Muscle of arm (tissue), 14 donors: ENCODE measurements at places on chromosomes 16 and 17.

- no peak for DNase-seq
Observed at GRCh38 chr16:25568991-25569390, 122.8 kb upstream of the HS3ST4 start.

- no peak for DNase-seq
Observed at GRCh38 chr16:11432856-11433395, 87.7 kb downstream of the RMI2 start.

GRCh38 chr16:69407702-69408323 lies 16.6 kb upstream of the CYB5B start:
- no peak for DNase-seq

DNA sequence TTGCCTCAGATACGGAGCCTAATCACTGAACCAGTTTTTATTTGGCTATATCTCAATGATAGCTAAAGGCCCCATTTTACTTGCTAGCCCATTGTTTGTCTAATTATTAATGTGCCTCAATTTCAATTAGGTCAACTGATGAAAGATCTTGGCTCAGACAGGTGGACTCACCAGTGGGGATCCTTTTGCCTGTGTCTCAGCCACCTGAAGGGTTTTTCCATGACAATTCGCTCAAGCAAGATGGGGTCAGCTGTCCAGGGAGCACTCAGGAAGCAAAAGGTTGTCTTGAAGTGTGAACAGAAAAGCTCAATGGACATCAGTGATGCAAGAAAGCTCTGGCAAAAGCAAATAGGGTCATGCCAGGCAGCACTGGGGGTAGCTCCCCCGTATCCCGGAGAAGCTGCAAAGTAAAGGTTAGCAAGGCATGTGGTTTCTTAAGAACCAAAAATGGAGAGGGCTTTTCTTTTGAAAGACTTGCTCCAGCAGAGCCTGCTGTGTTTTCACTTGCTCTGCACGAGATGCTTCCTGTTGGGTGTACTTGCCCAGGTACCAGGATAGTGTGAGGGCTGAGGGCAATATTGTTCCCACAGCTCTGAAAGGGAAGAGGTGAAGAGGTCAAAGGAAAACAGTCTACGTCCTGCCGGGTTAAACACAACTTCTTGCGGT lies 541.2 kb upstream of the CDH5 start:
- DNase-seq = no peak

DNA sequence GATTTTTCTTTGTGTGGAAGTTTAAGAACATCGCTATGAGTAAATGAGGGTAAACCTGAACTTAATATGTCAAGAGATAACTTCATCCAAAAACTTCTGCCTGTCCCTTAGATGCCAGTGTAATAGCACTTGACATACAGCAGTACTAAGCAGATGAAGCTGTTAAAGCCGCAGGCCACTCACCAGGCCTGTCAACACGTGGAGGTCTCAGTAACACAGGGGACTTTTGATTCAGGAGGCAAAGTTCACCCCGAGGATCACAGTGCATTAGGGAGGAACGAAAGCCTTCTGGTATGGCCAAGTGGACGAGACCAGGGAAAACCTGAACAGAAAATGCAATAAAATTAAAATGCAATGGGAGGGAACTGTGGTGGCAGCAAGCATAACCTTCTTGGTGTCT lies 235.7 kb downstream of the CHD9NB start:
- DNase-seq = no peak

DNA sequence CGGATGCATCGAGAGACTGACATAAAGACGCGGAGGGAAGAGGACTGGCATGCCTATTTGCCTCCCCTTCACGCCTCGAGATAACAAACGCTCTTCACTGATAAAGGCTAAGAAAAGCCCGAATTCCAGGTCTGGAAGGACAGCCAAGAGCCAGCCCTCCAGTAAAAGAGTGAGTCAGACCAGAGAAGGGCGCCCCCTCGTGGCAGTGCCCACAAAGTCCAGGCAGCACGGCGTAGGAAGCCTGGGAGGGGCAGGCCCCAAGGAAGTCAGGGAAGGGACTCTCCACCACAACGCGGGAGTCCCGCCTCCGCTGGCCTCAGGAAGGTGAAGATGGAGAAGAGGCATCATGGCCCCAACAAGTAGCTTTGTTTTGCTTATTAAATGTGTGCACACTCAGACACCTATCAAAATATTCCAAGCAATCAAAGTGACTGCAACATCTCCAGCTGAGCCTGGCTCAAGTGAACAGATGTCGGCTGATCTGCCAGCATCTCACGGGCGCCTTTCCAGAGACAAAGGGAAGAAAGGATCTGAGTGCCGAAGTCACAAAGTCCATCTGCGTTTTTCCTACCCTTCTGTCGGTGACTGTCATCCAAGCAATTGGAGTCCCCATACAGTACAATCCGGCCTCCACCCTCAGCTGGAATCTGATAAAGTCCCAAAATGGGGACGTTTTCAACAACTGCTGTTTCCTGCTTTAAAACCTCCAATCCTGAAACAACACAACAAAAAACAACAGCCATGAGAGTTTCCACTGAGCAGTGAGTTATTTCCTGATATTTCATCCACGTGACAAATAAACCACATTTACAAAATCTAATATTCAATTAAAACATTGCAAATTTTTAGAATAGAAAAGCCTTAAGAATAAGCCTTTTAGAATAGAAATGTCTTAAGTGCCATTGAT lies 20.4 kb upstream of the SLC38A8 start:
- peak; percentile 52 for DNase-seq

GRCh38 chr17:72344613-72345012 lies 223.8 kb downstream of the SOX9 start:
- no peak for DNase-seq

GRCh38 chr17:63477480-63478440 lies 899 bp downstream of the ACE start:
- DNase-seq = no peak

- peak; percentile 17 for DNase-seq
Observed at GRCh38 chr17:1865252-1866037, 35.6 kb downstream of the RPA1 start.

DNA sequence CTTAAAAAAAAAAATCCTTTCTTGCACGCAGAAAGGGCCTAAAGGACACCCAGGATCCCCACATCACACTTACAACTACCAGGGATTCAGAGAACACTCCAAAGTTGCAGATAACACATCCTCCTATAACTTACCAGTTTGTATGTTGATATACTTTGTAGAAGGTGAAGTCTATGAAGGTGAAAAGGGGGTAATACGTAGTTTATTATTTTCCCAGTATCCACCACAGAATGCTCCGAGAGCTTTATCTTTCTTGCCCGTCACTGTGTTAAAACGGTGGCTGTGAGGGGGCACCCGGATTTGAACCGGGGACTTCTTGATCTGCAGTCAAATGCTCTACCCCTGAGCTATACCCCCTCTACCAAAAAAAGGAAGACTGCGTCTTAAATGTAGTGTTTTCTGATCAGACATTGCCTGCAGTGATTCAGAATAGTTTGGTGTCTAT lies 7.9 kb upstream of the RPL23 start:
- DNase-seq = no peak

DNA sequence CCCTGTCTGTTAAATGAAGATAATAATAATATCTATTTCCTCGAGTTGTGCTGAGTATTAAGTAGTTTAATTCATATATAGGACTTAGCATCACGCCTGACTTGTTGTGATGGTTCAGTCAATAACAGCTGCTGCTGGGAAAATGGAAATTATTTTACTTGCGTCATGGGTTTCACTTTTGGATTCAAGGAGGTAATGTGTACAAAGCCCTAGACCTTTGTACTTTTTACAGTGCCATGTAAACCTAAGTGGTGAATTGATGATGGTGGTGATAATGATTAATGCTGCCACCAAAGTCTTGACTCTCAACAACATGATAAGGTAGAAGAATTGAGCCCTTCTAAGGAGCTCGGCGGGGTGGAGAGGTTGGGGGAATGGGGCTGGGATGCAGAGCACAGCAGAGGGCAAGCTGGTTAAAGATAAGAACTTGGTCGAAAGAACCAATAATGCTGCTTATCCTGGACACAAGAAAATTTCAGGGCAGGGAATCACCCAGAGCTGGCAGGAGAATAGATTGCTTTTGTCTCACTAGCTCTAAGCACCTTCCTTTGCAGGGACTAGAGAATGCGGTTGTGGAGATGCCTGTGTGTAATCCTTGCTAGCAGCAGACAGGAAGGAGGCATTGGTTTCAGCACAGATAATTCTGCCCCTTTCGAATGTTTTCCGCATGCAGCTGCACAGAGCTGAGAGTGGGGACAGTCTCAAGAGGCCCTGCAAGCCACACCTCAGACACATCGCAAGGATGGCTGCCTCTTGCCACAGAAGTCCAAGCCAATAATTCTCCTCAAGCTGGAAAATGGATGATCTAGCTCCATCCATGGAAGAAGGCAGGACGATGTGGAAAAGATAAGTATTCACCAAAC lies 187.1 kb downstream of the TMEM114 start:
- no peak for DNase-seq

DNA sequence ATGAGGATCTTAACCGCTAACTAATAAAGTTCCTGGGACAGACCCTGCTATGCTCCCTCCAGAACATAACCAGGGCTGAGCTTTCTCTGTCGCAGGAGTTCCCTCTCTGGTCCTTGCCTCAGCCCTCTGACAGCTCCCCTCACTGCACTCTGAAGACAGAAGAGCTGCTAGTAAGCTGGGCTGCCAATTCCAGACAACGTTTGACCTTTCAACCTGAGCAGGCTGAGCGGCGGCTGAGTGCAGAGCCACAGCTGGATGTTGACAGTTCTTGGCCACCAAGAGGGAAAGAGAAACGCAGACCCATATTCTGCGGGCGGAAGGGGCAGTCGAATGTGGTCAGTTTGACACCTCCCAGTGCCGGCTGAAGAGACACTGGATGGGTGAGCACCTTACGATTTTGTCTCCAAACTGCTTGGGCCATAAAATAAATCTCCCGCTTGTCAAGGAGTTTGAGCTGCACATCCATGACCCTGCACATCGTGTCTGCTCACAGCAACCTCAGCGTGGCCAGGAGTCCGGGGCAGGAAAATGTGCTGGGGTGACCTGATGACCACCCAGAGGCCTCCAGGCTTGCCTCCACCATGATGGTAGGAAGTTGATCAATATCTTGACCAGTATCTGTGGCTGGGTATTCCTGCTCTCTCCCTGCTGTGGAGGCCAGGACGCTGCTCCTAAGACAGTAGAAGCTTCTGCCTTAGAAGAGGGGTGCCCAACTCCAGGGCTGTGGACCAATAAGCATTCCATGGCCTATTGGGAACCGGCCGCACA lies 209.2 kb downstream of the PARN start:
- DNase-seq = no peak

DNA sequence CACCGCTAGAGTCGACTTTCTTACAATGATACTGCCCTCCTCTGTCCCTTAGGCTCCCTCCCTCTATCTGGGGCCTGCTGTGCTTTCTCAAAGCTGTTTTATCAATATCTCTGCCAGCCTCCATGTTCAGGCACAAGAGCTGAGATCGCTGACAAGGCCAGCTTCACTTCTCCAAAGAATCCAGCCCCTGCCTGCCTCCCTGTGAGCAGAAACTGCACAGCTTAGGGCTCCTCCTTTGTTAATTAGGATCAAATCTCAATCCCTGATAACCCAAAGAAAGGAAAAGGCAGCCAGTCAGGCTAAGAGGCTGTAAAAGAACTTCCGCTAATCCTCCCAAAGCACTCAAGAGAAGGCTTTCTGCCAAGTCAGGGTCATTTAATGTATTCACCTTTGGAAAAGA lies 616.0 kb upstream of the CDH11 start:
- no peak for DNase-seq

- DNase-seq = no peak
Observed at GRCh38 chr16:35208001-35208935, 1748.9 kb downstream of the TP53TG3F start.

GRCh38 chr17:12040478-12040877 lies 19.8 kb downstream of the MAP2K4 start:
- DNase-seq = no peak

GRCh38 chr16:21652453-21652852 lies at the start of gene IGSF6:
Gene IGSF6 (minus strand): TSS chr16:21652608. CDS start chr16:21652598, 10 bp downstream.
- no peak for DNase-seq

GRCh38 chr16:9603316-9603715 lies 511.9 kb downstream of the HAPSTR1 start:
- DNase-seq = no peak

- no peak for DNase-seq
Observed at GRCh38 chr17:51164911-51165679, 1.1 kb upstream of the NME2 start.

- DNase-seq = no peak
Observed at GRCh38 chr17:57601143-57601735, 143.9 kb downstream of the CCDC182 start.

DNA sequence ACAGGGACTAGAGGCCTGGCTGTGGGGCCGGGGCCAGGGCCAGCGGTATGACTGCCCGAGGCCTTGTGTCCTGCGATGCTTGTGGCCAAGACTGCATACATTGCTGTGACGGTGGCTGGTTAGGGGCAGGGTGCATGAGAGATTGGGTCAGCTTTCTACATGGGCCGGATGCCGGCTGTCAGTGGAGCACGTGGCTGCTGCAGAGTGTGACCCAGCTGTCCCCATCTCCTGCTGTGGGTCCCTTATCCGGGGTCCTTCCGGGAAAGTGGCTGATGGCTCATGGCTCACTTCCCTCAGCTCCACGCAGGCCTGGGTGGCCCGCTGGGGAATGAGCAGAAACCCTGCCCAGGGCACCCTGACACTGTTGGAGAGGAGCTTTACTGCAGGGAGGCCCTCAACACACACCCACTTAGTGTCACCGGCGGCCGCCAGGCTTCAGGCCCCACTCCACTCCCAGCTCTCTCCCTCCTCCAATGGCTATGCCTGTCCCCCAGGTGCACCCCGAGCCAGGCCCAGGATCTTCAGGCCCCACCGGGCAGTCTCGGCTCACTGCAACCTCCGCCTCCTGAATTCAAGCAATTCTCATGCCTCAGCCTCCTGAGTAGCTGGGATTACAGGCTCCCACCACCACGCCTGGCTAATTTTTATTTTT lies 808 bp upstream of the RGS11 start:
- DNase-seq = no peak

DNA sequence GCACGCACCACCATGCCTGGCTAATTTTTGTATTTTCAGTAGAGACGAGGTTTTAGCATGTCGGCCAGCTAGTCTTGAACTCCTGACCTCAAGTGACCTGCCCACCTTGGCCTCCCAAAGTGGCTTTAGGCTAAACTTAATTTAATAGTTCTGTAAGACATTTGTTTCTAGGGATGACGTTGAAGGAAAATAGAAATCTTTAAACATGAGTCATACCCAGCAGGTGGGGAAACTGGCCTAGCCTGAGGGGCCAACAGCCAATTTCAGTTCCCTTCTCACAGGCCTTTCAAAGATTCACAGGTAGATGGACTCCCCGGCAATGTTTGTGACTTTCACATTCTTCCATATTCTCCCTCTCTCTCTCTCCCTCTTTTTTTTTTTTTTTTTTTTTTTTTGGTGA lies 18.1 kb upstream of the ITPRIPL2 start:
- DNase-seq = no peak

- DNase-seq = no peak
Observed at GRCh38 chr17:18353541-18353940, 9.8 kb downstream of the SHMT1 start.

GRCh38 chr17:57337390-57337789 lies 81.1 kb downstream of the MSI2 start:
- no peak for DNase-seq

- DNase-seq = no peak
Observed at GRCh38 chr17:6471531-6472465, 27.5 kb downstream of the PIMREG start.

- no peak for DNase-seq
Observed at GRCh38 chr17:28812748-28813377, 29.7 kb downstream of the FAM222B start.
